ENCODE measurements at places on chromosomes 1 and 21.

DNA sequence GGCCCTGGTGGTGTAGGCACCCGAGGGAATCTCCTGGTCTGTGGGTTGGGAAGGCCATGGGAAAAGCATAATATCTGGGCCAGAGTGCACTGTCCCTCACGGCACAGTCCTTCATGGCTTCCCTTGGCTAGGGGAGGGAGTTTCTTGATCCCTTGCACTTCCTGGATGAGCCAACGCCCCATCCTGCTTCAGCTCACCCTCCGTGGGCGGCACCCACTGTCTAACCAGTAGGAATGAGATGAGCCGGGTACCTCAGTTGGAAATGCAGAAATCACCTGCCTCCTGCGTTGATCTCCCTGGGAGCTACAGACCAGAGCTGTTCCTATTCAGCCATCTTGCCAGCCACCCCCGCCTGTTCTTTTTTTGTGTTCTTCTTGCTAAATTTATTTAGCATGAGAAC, 134.4 kb downstream of the LEPR start:
- no peak for DNase-seq

GRCh38 chr1:87017998-87018672, 103.7 kb downstream of the HS2ST1 start:
- no peak for DNase-seq

- no peak for DNase-seq
These were observed 2.6 kb upstream of the GLUL start for GRCh38 chr1:182394055-182394775.

DNA sequence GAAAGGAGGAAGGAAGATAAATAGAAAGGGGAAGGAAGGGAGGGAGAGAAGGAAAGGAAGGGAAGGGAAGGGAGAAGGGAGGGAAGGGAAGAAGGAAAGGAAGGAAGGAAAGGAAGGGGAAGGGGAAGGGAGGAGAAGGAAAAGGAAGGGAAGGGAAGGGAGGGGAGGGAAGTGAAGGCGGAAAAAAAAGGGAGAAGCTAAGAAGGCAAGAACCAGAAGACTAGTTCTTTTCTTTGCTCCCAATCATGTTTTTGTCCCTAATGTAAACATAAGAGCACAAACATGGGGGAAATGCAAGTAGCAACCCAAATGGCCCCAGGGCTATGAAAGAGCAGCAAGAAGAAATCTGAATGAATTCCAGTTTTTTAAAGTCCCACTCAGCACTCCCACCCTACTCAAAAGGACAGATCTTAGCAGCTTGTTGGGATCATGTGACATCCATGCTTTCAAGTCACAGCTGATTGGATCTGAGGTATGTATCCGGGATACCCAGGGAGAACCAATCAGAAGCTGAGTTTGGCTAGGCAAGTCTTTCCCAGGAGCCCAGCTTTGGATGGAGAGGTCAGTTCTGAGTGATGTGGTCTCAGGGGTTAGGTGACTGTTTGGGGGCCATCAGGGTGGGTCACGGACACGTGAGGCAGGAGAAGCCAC, 24.2 kb upstream of the FHAD1 start:
- DNase-seq, result no peak

DNA sequence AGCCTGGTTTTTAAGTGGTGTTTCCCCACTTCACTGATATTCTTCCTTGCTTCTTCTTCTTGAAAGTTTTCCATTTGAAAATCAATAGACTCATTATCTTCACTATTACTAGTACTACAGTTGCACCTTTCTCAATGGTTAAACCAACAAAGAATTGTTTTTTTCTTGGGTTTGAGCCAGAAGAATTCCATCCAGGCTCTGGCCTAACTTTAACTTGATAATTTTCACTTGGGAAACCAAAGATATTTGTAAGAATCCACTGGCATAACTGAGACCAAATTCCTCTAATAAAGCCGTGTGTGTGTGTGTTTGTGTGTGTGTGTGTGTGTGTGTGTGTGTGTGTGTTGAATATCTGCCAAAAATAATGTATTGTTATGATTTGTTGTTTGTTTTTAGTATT, 103.2 kb downstream of the SGIP1 start:
- no peak for DNase-seq

DNA sequence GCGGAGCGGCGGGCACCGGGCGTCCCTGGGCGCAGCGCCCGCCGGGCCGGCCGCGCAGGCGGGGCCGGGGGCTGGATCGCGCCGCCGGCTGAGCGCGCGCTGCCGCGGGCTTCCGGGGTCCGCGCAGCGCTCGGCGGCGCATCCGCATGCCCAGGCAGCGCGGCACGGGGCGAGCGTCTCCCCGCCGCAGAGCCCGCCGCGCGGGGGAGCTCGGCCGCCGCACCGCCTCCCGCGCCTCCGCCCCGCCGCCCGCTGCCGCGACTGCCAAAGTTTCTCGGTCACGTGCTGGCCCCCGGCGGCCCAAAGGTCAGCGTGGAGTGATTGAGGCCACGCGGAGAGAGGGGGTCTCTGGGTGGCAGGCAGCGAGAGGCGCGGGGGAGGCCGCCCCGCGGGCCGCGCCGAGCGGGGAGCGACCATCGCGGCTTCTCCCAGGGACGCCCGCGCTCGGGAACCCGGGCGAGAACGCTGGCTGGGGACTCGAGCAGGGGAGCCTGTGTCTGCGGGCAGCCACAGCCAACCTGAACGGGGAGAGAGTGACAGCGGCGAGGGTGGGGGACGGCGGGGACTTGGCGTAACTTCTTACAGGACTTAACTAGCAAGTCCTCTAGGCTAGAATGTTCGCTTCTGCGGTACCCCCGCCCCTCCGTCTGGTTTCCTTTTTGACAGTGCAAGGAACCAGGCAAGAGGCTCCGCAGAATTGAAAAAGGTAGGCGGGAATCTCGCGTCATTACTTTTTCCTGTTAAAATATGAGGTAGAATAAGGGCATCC, at the start of gene ILDR2:
Gene ILDR2, minus strand, starts transcription at position 180 of the 769 bp plus-strand sequence. CDS start 272 bp downstream, outside the sequence.
- DNase-seq, result no peak

DNA sequence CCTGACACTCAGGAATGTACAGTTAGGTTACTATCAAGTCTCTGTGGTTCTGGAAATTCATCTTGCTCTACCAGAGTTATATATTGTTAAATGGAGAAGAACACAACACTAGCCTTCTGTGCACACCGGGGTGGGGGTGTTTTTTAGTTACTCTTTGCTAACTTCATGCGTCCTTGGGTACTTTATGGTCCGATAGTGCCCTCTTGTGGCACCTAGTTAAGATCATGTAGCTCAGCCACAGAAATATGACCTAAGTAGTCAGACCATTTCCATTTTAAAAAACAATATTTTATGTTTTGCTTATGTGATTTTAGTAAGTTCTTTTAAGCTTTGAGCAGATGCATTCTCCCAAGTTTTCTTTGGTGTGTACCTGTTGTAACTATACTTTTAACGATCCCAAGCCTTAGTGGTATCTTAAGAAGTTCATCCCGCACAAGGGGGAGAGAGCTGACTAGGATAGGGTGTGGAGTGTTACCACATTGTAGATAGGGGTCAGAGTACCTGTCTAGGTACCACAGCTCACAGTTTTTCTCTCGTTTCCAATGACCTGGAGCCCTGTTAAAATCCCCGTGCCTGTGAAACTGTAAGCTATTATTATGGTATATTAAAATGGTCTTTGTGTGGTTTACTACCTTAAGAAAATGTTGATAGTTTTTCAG, 20.6 kb upstream of the SH3D21 start:
- DNase-seq, result no peak

- no peak for DNase-seq
These were observed 62.9 kb downstream of the TEX35 start for GRCh38 chr1:178575611-178576361.

GRCh38 chr1:162985816-162986435, 83.2 kb upstream of the RGS4 start:
- no peak for DNase-seq

DNA sequence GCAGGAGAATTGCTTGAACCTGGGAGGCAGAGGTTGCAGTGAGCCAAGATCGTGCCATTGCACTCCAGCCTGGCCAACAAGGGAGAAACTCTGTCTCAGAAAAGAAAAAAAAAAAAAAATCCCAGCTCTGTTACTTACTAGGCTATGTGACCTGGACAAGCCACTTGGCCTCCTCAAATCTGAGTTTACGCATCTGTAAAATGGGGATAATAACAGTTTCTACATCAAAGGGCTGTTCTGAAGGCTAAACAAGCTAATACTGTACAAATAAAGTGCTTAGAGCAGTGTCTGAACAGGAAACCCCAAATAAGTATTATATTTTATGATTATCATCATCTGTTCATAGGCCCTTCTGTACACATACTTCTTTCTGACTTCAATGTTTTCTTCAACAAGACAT, 13.6 kb downstream of the F11R start:
- DNase-seq, result no peak

DNA sequence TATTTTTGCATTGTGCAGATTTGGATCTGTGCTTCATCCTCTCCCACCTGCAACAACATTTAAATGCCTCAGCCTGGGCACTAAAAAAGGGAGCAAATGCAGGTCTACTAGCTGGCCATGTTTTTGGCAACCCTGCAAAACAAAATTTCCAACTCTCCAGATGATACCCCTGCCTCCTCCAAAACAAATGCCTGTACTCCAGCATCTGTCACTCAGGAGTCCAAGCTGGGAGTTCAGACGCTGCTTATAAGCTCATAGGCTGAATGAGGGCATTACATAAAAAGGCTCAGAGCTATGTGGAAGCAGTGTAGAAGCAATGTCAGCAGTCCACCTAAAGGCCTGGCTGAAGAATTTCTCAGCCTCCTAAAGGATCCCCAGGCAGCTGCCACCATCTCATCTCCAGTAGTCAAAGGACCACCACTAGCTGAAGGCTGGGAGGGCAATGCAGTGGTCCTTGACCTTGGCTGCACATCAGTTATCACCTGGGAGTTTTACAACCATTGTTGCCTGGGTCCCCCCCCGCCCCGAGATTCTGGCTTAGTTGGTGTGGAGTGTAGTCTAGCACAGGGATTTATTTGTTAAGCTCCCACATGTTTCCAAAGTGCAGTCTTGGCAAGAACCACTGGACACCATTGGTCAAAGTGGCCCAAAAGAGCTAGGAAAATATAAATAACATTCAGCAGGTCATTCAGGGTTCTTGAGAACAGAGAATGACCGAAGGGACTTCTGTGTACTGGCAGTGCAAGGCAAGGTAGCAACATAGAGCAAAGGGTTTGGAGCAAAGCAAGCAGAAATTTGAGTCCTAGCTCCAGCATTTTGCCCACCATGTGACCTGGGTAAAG, 57.2 kb downstream of the ITPKB start:
- no peak for DNase-seq

- no peak for DNase-seq
These were observed 34.0 kb upstream of the CRNN start for GRCh38 chr1:152448095-152448494.

DNA sequence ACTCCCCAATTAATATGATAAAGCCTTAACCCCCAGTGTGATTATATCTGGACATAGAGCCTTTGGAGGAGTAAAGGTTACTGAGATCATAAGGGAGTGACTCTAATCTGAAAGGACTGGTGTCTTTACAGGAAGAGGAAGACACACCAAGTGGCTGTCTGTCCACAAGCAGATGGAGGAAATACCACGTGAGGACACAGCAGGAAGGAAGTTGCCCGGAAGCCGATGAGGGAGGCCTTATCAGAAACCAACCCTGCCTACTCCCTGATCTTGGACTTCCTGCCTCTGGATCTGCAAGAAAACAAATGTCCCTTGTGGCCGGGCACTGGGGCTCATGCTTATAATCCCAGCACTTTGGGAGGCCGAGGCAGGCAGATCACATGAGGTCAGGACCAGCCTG, 110.3 kb upstream of the CHRM3 start:
- no peak for DNase-seq

- peak; percentile 33 for DNase-seq
These were observed 234.2 kb upstream of the FGGY start for GRCh38 chr1:59062743-59063142.

DNA sequence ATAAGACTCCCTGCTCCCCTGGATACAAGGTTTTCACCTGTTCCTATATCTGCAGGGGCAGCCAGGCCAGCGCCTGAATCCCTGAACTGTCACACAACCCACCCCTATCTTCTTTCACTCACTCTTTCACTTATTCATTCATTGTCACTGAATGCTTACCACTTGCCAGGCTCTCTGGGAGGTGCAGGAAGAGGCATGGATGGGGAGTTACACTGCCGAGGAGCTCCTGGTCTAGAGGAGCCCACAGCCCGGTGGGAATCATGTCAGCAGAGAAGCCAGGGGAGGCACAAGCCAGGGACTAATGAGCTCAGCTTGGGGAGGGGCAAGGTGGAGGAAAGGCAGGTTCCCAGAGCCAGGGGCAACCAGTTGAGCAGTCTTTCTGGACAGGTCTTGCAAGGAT, 155.8 kb downstream of the TRABD2B start:
- no peak for DNase-seq

DNA sequence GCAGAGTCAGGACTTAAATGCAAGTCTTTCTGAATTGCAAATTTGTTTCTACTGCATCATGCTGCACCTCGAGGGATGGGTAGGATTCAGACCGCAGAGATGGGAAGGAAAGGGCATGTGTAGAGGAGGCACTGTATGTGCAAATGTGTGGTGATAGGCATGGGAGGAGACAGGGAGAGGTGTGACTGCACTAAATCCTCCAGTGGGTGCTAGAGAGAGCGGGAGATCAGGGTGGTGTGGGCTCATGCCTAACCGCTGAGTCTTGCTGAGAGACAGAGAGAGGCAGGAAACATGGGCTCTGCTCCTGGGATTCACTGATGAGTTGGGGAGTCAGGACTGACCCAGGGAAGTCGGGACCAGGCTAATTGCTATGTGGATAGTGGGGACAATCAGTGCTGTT, 61.1 kb downstream of the PTPRU start:
- DNase-seq, result no peak

GRCh38 chr1:225412803-225413351, 15.0 kb downstream of the LBR start:
- DNase-seq, result no peak

GRCh38 chr1:76142771-76143540, 68.4 kb downstream of the ST6GALNAC3 start:
- no peak for DNase-seq

DNA sequence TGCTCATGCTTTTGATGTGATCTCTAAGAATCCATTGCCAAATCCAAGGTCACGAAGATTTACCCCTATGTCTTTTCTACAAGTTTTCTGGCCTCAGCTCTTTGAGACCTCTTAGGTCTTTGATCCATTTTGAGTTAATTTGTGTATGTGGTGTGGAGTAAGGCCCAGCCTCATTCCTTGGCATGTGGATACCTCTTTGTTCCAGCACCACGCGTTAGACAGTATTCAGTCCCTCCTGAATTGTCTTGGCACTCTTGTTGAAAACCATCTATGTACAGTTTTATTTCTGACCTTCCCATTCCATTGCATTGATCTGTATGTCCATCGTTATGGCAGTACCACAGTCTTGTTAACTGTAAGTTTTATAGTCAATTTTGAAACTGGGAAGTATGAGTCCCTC, 8.0 kb upstream of the FTCD start:
- DNase-seq, result no peak

Measured in thoracic aorta (tissue), 2 donors.